T1000 (cell line): ENCODE measurements at places on chromosomes 6 and 20.

DNA sequence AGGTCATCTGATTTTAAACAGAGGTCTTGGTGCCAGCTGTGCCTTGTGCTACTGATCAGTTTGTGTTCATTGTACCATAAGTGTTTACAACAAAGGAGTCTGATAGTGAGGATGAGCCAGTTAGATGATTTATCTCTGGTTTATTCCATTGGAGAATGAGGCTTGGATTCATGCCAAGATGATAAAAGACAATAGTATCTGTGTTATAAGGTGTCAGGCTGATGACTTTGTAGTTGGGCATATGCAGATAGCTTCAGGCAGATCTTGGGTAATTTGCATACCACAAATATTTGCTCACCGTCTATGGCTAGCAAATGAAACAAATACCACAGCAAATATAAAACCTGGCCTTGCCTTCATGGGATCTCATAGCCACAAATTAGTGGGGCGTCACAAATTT, 43.3 kb upstream of the PHACTR2 start:
- no peak for DNase-seq

GRCh38 chr20:21063276-21063675, 42.9 kb downstream of the LINC00237 start:
- no peak for DNase-seq

GRCh38 chr20:24694157-24694726, 224.8 kb downstream of the SYNDIG1 start:
- no peak for DNase-seq

DNA sequence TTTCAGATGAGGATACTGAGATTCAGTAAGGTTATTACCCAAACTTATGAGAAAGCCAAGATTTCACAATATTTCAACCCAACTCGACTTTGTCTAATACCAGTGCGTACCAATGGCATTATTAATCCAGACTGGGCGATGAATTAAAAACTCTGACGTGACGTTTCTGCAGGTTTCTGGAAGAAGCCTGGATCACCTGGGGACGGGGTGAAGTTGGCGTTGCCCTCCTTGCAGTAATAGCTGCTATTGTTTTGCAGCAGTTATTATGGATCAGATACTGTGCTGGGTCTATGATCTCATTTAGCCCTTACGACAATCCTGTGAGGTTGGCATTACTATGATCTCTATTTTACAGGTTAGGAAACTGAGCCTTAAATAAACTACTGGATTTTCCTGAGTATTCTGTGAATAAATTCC, 569 bp upstream of the CDC5L start:
- DNase-seq = no peak
